Stimulated activated CD4-positive, alpha-beta T cell treated with anti-CD3 and anti-CD28 coated beads, Interleukin-1b, Interleukin-23, amount 100 ng/mL, for 48 hours (primary cell): ENCODE measurements at places on chromosomes 5 and 9.

- no peak for DNase-seq
These were observed 524.4 kb downstream of the PRR16 start for GRCh38 chr5:120988491-120988890.

DNA sequence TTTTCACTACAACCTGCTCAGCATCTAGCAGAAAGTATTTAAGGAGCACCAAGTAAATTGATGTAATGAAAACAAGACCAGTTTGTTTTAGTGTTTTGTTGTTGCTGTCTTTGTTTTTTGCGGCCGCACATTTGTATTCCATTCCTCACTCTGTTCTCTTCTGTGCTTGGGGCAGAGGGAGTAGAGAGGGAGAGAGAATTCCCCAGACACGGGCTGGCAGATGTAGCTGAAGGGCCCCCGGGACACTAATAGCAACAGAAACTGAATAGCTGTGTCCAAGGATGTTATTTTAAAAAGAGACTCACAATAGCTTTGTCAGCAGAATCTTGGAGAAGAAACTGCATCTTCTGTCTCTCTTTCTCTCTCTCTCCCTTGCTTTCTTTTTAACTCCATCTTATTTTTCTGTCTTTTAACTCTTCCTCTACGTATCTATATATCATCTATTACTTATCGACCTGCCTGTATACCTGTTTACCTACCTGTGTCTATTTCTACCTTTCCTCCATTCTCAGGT, 145.3 kb downstream of the PAPPA start:
- DNase-seq: no peak

- DNase-seq: no peak
These were observed 34.7 kb upstream of the PLPP1 start for GRCh38 chr5:55569513-55569865.

GRCh38 chr5:73899055-73899454, 273.1 kb downstream of the ARHGEF28 start:
- no peak for DNase-seq

- DNase-seq: no peak
These were observed 989.8 kb downstream of the TLE1 start for GRCh38 chr9:80699511-80699998.

GRCh38 chr5:114412510-114413171, 50.8 kb downstream of the KCNN2 start:
- no peak for DNase-seq

DNA sequence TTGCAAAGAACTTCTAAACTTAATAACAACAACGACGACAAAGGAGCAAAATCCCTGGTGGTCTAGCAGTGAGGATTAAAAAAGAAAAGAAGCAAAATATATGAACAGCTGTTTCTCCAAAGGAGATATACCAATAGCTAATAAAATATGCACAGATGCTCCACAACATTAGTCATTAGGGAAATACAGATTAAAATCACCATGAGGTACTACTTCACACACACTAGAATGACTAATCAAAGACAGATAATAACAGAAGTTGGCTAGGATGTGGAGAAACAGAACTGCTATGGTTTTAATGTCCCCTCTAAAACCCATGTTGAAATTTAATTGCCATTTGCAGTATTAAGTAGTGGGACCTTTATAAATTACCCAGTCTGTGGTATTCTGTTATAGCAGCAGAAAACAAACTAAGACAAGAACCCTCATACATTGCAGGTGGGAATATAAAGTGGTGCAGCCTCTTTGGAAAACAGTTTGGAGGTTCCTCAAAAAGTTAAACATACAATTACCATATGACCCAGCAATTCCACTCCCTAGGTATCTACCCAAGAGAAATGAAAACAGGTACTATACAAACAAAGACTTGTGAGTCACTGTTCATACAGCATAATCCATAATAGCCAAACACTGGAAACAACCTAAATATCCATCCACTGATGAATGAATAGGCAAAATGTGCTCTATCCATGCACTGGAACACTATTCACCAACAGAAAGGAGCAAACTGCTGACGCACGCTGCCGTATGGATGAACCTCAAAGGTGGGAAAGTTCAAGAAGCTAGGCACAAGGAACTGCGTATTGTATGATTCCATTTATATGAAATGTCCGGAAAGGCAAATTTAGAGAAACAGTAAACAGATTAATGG, 11.4 kb upstream of the DUSP1 start:
- DNase-seq: no peak

GRCh38 chr9:98262056-98262455, 6.6 kb upstream of the TBC1D2 start:
- no peak for DNase-seq

DNA sequence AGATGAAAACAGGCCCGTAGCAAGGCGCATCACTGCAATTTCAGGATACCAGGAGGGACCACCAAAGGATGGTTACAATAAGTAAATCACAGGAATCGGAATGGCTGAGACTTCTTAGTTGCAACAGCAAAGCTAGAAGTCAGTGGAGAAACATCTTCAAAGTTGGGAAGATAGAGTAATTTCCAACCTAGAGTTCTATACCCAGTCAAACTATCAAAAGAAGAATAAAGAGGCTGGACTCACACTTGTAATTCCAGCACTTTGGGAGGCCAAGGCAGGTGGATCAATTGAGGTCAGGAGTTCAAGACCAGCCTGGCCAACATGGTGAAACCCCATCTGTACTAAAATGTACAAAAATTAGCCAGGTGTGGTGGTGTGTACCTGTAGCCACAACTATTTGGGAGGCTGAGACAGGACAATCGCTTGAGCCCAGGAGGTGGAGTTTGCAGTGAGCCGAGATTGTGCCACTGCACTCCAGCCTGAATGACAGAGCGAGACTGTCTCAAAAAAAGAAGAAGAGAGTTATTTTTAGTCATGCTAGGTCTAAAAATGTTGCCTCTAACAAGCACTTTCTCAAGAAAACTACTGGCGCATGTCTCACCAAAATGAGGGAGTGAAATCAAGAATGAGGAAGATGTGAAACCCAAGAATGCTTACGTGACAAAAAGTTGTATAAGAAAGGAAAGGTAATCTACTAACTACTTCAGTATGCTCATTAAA, 267.7 kb downstream of the DENND1A start:
- no peak for DNase-seq

- DNase-seq: no peak
These were observed 598.7 kb upstream of the SGCD start for GRCh38 chr5:155728146-155728856.

DNA sequence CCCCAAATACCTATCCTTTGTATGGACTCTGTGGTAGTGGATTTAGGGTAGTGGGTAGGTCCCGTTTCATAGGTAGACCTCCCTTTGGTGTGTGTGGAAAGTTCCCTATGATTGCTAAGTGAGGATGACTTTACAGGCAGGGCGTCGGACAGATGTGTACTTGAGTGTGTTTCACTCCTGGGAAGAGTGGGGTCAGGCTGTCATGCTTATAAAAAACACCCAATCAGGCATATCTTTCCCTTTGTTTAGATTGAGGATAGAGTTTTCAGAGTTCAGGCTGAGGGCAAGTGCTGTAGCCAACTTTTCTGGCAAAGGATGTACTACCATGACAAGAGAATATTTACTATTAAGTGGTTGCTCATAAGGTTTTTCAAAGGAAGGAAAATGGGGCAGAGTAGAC, 242.0 kb downstream of the YTHDC2 start:
- DNase-seq: no peak

GRCh38 chr9:16202914-16203728, 650.3 kb downstream of the CCDC171 start:
- DNase-seq: no peak

DNA sequence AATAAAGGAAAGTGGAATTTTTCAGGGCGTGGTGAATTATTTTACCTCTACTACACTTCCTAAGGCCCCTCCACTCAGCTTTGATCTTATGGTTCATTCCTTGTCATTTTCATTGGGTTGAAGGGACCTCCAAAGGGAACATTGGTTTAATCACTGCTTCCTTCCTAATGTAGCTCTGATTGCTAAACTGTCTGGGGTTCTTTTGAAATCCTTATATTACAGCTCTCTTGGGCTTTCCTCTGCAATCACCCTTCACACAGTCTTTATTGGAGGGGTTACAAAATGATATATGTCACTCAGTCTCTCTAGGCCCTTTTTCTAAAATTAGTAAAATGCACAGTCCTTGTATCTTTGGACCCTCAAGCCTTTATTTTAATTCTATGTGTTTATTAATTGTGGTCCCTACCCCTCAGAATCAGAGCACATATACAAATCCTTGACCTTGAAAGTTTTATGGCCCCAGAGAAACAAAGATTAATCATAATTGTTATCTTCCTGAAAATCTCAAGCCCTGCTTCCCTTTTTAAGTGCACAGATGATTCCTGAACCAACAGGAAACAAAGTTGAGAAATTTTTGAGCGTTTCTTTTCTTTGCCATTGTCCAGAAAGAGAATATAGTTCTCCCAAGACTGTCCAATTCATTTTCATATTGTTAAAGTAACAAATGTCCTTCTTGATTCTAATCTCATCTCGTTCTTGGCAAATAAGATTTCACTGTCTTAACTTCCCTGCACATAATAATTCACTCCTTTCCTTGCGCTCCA, 330.0 kb downstream of the ARRDC3 start:
- no peak for DNase-seq

- DNase-seq: no peak
These were observed 48.9 kb downstream of the FAM174A start for GRCh38 chr5:100584069-100584468.

DNA sequence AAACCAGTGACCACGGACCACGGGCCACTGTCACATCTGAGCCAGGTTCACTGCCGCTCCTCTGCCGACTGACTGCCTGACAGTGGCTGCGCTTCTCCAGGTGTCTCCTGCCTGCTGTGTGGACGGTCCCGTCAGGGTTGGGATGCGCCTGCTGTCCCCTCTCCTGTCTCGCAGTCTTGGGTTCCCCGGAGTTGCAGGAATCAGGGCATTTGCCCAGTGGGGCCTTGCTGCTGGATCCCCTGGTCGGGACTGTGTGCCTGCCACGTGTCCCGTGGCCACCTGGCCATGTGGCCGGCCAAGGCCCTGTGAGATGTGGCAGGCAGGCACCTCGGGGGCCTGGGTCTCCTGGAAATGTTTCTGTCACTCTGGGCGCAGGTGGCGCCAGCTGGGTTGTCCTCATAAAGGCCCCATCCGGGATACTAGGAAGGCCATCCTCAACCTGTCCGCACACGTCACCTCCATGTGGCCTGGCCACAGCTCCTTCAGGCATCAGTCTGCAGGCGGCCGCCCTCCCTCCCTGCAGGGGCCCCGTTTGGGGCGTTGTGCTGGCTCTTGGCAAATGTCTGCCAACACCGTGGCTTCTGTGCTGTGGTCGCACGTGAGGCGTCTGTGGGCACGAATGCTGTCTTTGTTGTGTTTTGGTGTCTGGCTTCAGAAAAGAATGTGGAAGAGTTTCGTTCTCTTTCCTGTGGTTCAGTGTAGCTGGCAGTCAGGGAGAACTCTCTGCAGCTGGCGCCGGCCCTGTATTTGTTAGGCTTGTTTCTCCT, 6.4 kb upstream of the TOR4A start:
- DNase-seq: no peak

DNA sequence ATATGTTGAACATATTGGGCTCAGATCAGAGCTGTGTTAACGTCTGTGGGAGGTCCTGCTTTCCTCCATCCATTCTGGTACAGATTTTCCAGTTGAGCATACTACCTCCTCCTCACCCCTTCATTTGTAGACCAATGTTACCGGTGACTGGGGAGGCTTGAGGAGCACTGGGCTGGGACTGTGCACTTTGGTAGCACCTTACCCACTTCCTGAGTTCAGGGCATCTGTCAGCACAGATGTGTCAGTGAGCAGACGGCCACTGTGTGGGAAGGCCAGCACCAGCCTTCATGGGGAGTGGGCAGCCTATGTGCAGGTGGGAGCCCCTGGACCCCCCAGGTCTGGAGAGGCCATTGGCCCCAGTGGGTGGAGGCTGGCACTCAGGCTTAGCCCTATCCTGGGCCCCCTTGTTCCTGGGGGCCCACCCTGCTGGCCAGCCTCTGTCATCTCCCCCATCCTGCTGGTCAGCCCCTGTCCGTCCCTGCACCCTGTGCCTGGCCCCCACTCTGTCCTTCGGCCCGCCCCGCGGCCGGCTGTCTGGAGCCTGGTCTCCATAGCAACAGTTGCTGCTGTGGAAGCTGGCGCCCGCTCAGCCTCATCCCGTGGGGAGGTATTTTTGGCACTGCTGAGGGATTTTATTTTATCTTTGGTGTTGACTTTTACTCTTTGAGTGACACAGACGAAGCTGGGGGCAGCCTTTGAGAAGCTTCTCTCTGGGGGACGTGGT, 21.3 kb downstream of the WNK2 start:
- DNase-seq: no peak

GRCh38 chr5:176185133-176185733, 53.0 kb upstream of the SIMC1 start:
- no peak for DNase-seq

GRCh38 chr9:14155237-14155636, 158.7 kb downstream of the NFIB start:
- no peak for DNase-seq

DNA sequence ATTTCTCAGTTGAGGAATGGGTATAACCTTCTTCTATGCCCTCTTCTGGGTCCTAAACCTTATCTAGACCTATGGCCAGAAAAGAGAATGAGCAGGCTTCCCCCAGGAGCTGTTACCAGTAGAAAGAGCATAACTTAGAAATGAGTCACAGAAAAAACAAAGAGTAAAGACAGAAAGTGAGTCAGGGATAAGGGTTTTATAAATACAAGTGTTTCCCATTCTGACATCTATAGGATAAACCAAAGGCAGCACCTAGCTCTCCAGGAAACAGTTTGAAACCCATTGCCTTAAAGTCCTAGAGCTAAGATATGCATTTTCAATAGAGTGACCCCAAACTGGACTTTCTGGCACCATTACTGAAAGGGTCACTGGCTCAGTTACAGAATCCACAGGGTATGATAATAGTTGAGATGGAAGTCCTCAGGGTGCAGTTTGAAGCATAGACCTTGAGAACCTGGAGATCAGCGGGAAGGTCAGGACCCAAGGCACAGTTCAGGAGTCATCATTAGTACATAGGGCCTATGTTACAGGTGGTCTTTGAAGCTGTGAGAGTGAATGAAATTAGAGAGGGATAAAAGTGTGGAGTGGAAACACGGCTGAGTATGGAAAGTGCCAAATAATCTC, 42.7 kb upstream of the LIFR start:
- DNase-seq: no peak

DNA sequence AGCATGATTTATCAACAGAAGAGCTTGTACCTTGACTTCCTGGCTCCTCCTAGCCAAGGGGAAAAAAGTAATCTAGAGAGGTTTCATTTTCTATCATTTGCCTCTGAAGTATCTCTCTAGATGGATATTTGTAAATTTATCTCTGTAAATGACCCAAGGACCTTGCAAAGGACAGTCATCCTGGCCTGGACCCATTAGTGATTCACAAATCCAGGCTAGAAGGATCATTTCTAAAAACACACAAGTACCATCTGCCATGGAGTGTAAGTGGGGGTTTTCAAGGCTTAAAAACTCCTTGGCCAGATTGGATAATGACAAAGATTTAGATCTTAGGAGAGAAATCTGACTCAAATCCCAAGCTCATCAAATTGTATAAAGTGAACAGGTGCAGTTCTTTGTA, 8.1 kb downstream of the TTC23L start:
- DNase-seq: no peak

GRCh38 chr5:162274679-162275078, 207.1 kb downstream of the GABRG2 start:
- DNase-seq: no peak

DNA sequence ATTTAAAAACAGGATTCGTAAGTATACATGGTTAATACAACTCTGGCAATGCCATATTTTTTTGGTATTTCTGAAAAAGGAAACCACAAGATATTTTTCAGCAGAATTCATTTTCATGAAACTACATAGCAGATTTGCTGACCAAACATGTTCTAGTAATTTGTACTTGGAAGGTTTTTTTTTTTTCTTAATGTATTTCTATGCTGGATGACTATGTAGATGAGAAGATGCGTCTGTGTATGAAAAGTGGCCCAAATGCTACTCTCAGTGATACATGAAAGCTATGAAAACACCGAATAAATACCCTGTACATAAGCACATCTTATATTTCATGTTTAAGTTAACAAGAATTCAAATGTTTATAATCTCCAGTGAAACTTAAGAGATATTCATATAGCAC, 400.9 kb upstream of the CYLC2 start:
- no peak for DNase-seq
